Activated CD4-positive, alpha-beta T cell treated with anti-CD3 and anti-CD28 coated beads, Interleukin-2, Interleukin-4, amounts not matched to agents 100 ng/mL and 50 ng/mL, durations not matched to agents 16 hours and 8 hours (primary cell): ENCODE measurements at places on chromosomes 6 and 20.

DNA sequence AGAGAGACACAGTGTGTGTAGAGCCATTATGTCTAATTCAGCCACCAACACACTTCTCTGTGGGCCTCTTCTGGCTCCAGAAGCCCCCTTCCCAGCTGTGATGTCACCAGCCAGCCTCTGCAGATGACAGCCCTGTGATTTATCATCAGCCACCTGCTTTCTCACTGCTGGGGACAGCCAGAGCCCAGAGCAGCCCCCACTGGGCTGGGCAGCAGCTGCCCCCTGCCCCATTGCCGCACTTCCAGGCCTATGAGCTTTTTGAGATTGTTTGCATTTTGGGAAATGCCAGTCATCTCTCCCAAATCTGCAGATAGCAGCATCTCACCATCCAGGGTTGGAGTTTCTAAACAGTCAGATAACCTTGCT lies 21.9 kb upstream of the STX16 start:
- no peak for DNase-seq

GRCh38 chr6:148247386-148248063 lies 95.1 kb upstream of the SASH1 start:
- no peak for DNase-seq

- DNase-seq, result no peak
Measured at GRCh38 chr20:61571916-61572711, 320.1 kb downstream of the CDH4 start.

- no peak for DNase-seq
Measured at GRCh38 chr6:30399390-30400058, 54.6 kb downstream of the RPP21 start.

DNA sequence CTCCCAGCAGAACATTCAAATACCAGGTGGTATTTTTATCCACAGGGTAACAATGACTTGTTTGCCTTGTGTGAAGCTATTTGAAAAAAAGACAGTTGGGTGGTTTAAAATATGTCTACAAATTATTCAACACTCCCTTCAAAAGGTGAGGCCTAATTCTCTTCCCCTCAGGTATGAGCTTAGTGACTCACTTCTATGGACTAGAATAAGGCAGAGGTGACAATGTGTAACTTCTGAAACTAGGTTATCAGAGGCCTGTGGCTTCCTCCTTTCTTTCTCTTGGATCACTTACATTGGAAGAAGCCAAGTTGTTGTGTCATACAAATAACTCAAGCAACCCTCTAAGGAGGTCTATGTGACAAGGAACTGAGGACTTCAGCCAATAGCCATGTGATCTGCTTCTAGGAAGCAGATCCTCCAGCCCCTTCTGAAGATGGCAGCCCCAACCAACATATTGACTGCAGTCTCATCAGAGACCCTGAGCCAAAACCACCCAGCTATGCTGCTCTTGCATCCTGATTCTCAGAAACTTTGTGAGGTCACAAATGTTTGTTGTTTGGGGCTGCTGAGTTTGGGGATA lies 102.6 kb downstream of the SNAP25 start:
- DNase-seq, result no peak

DNA sequence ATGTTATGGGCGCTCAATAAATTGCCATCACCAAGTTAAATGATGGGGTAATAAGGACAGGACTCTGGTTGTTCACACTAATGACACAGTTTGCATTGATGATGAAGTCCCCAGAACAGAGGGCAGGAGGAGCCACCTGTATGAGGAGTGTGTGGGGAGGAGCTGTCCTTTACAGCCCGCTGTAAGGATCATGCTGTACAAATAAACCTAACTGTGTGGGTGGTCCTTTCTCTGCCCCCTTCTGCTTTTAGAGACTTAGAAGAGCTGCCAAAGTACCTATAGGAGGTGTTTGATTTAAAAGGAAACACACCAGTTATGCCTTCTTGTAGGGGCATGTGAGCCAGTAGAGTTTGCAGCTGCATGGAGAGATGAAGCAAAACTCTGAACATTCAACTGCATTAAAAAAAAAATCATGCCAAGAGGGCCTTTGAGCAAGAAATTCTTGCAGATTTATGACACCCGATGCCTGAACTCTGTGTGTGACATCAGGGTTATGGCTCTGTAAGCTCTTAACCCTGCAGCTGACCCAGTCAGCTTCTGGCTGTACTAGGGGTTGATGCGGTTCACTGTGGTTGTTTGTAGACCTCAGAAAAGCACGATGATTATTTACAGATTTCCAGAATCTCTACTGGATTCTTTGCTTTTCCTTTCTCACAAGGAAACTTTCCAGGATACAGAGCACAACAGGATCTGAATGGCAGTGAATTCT lies 67.4 kb downstream of the UST start:
- no peak for DNase-seq

DNA sequence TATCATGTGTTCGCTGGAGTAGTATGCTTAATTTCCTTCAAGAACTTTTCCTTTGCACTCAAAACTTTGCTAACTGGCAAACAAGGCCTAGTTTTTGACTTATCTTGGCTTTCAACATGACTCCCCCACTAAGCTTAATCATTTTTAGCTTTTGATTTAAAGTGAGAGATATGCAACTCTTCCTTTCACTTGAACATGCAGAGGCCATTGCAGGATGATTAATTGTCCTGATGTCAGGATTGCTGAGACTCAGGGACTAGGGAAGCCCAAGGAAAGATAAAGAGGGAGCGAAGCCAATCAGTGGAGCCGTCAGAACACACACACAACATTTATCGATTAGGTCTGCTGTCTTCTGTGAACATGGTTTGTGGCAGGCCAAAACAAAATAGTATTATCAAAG lies 491.4 kb downstream of the CBLN4 start:
- DNase-seq, result no peak

DNA sequence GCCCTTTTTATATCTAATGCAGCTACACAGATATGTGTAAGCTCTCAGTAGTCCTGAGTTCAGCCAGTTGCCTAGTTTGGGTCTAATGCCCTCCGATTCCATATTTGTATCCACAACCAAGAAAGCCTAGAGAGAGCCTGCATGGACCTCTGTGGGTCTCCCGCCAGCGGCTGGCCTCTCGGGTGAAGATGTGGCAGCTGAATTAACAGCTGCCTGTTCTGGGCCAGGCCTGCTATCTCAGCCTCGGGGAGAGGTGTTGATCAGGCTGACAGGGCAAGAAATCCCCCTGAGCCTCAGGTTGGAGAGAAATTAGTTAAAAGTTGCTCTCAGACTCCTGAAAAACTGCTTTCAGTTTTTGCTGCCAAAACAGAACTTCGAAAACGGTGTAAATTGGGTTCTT lies 19.8 kb downstream of the PTK7 start:
- DNase-seq, result no peak

DNA sequence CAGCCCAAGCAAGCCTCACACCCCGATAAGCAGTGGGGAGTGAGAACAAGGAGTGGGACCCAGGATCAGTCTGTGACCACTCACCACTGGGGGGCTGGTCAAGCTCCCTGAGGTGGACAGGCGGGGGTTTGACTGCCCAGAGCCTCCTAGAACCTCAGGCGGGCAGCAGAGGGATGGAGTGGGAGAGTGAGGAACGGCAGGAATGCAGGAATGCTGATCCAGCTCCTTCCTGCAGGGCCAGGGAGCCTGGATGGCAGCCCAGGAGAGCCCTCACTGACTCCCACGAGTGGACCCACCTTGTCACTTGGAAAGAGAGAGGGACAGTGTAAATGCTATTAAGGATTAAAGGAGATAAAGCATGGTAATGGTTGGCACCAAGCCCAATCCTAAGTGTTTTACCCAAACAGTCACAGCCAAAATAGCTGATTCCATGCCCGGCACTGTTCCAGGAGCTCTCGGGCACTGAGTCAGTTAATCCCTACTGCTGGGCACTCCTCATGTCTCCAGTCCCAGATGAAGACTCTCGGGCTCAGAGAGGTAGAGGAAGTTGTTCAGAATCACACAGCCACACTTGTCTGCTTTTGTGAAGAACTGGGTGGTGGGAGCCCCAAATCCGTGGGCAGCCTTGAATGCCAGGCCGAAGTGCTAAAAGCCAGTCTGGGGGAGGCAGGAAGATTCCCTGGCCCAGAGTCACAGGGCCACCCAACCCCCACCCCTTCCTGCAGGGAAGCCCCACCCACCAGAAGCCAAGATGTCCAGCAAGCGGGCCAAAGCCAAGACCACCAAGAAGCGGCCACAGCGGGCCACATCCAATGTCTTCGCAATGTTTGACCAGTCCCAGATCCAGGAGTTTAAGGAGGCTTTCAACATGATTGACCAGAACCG lies 3.1 kb downstream of the MYL9 start:
- no peak for DNase-seq

DNA sequence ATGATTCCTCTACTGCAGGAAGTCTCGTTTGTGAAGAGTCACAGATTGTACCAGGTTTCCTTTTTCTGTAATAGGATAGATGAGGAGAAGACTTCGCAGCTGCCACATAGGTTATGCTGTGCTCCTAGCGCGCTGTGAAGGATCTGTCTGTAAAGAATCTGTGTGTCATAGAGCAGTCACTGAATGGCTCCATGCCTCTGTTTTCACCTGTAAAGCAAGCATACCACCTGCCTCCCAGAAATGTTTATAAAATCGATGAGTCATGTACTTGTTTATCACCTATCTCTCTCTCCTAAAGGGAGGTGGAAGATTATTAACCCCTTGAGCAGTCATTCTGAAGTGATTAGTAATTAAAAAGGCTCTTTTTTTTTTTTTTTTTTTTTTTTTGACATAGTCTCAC lies 86.6 kb downstream of the TFAP2B start:
- no peak for DNase-seq
